SK-N-SH (cell line): ENCODE measurements at places on chromosomes 6 and 20.

DNA sequence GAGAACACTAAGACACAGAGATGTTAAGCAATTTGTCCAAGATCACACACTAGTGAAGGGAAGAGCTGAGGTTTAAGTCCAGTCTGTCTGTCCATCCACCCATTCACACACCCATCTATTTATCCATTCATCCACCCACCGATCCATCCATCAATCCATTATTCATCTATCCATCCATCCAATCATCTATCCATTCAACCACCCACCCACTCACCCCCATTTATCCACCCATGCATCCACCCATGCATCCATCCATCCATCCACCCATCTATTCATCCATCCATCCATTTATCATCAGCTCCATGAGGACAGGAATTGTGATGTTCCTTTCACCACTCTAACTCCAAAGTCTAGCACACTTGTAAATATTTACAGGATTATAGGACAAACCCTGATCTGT, 242.3 kb upstream of the PMEPA1 start:
- DNase-seq, result no peak

DNA sequence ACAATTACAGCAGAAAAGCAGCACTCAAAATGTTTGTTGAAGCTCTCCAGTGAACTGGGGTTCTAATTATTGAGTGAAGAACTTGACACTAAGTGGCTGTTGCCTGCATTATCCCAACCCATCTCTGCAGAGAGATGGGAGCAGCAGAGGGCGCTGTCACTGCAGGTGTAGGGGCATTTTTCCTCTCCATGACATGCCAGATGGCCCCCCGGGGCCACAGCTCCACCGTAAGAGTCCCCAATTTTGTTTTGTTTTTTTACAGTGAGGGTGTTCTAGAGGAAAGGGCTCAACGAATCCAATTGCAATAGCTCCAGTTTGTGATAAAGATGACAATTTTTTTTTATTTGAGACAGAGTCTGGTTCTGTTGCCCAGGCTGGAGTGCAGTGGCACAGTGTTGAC, 1.9 kb upstream of the FUCA2 start:
- peak; percentile 23 for DNase-seq

- no peak for DNase-seq
Measured at GRCh38 chr6:33029328-33030184, 20.2 kb upstream of the HLA-DOA start.

GRCh38 chr6:51105357-51105756, 286.7 kb downstream of the TFAP2B start:
- no peak for DNase-seq

- DNase-seq, result no peak
Measured at GRCh38 chr6:54451516-54451915, 143.3 kb downstream of the TINAG start.

- DNase-seq, result no peak
Measured at GRCh38 chr6:153412519-153412918, 281.4 kb upstream of the RGS17 start.

DNA sequence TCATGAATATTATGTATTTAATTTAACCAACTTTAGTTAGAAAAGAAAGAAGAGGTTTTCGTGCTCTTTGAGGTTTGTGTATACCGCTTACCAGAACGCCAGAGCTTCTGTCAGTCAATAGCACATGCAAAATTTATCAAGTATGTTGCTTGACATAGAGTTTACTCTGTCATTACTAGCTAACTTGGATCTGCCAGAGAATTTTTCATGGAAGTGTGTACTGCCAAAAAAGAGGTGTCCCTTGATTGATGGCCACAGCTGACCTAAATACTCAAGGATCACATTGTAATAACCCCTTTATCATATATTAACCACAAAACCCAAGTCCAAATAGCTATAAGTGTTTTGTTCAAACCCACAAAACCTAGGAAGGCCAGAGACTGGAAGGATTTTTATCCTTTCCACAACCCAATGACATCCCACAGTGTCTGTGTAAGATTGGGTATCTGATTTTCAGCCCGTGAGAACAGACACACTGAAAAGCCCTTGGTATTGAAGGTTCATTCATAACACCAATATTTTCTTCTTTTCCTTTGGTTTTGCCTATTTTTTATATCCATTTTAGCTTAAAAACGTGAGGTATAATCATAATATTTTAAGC, 194.0 kb upstream of the EYA4 start:
- DNase-seq, result no peak

GRCh38 chr20:8805737-8806442, 263.0 kb upstream of the PLCB4 start:
- no peak for DNase-seq

DNA sequence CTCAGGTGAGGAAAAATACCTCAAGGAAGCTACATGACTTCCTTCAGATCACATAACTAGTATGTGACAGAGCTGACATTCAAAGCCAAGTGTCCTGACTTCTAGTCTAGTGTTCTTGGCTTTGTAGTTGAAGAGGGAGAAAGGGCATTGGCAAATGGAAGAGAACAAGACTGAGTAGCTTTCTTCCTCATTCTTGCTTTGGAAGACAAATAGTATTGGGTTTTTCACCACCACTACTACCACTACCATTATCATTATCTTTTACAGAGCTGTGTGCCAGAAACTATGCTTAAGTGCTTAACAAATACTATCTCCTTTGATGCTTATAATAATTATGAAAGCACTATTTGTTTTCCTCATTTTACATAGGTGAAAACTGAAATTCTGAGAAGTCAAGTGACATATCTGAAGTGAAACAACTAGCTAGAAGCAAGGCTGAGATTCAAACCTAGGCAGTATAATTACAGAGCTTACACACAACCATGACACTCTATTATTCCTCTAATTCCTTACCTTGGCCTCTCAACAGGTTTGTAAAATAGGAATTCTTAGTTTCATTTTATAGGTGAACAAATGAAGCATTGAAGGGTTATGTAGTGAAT, 6.8 kb downstream of the ACSS2 start:
- DNase-seq, result no peak

DNA sequence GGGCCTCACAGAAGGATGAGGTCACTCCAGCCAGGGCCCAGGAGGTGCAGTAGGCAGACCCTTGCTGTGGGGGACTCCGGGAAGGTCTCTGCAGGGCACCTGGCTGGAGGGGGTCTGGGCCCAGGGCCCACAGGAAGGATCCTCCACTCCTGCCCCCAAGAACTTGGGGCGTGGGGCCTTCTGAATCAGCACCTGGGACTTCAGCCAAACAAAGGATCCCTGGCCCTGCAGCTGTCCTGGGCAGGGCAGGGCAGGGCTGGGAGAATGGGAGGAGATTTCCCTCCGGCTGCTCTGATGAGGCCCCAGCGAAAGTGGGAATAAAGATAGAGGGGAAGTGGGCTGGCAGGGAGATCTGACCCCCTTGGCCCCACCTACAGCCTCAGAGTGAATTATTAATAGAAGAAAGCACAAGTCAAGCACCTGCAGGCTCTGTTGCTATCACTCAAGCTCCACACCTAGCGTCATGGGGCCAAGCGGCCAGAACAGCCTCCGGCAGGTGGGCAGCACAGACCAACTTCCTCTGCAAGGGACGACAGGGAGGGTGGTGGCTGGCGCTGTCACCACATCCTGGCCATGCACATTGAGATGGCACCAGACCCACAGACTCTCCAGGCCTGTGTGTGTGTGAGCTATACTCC, 61.6 kb upstream of the MRPS10 start:
- no peak for DNase-seq

GRCh38 chr6:4370066-4370465, 234.7 kb upstream of the ECI2 start:
- no peak for DNase-seq

- DNase-seq, result no peak
Measured at GRCh38 chr20:24659835-24660234, 190.4 kb downstream of the SYNDIG1 start.

- DNase-seq, result no peak
Measured at GRCh38 chr6:142280265-142280664, 21.5 kb upstream of the ADGRG6 start.

DNA sequence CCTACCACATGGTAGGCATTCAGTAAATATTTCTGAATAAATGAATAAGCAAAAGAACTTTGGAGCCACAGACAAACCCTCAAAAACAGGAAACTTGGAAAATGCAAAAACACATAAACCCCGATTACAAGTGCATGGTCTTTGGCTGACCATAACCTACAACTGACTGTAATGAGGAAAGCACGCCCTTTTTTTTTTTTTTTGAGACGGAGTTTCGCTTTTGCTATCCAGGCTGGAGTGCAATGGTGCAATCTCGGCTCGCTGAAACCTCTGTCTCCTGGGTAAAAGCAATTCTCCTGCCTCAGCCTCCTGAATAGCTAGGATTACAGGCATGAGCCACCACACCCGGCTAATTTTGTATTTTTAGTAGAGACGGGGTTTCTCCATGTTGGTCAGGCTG, 11.9 kb upstream of the LATS1 start:
- DNase-seq, result no peak

GRCh38 chr6:75483136-75483952, 10.3 kb downstream of the FILIP1 start:
- no peak for DNase-seq

DNA sequence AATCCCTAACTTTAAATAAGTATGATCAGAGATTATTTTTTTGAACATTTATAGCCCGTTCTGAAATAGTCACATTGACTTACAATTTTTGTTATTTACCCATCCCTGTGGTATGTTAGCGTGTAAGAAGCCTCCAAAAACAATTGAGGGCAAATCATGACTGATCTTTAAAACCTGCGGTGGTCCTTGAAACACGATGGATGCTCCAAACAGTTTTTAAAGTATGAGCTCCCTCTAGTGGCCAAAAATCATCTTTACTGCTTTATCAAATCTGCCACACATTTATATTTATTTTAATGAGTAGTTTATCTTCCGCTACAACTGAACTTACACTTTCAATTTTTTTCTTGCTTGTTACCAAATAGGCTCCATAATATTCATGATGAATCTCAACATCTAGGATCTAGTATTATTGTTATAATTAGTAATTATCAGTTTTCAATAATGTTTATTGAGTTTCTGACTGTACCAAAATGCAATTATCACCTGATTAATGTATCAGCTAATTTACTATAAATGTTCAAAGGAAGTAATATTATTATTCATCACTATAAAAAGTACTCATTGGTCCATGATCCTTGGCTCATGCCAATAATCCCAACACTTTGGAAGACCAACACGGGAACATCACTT, 52.2 kb downstream of the MARCKS start:
- peak; percentile 63 for DNase-seq

- DNase-seq, result no peak
Measured at GRCh38 chr6:22328474-22328873, 31.6 kb upstream of the PRL start.

DNA sequence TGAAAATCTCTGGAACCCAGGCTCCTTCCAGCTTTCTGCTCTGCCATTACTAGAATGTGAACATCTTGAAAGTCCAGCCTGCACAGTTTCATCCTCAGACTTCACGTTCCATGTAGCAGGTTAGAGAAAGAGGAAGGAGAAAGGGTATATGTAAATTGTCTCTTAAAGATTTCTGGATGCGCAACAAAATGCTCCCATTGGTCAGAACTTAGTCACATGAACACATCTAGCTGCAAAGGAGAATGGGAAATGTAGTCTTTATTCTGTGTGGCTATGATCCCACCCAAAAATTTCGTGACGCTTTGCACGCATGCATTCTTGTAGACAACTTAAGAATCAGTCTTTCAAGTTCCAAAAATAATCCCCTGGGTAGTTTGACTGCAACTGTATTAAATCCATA, 46.4 kb upstream of the CHD6 start:
- DNase-seq, result peak; percentile 10

- no peak for DNase-seq
Measured at GRCh38 chr6:63611560-63611959, 24.0 kb upstream of the PHF3 start.

DNA sequence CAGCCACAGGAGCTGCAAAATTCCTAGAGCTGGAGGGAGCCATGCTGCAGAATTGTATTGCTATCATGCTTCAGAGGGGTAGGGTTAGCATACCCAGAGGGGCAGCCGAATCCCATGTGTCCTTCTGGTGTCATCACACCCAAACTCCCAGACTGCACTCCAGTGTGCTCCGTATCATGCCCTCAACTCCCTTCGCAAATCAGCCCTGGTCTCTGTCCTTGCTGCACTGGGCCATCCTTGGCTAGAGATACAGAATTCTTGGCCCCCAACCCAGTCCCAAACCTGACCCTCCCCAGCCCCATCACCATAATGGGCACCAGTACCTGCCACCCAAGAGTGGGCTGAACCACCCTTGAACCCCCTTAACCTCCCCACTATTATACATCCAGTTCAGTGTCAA, 138.3 kb downstream of the ANKRD60 start:
- no peak for DNase-seq

GRCh38 chr6:123994891-123995635, 191.4 kb downstream of the NKAIN2 start:
- DNase-seq, result no peak

DNA sequence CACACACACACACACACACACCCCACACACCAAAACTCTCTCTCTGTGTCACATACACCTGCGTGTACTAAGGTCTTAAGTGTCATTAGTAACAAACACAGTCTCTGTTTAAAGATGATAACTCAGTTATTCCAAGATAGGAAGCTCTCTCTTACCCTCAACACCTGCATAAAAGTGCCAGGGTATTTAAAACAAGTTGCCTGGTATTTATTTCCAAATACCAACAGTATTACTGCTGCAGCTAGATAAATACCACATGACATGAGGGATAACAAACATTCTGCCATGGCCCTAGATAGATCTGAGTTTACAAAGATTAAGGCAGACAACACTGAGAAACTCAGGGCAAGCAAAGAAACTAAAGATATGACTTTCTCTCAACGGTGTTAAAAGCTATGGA, 118.5 kb downstream of the SIM1 start:
- DNase-seq, result no peak

GRCh38 chr6:2531426-2532215, 219.1 kb downstream of the MYLK4 start:
- no peak for DNase-seq

DNA sequence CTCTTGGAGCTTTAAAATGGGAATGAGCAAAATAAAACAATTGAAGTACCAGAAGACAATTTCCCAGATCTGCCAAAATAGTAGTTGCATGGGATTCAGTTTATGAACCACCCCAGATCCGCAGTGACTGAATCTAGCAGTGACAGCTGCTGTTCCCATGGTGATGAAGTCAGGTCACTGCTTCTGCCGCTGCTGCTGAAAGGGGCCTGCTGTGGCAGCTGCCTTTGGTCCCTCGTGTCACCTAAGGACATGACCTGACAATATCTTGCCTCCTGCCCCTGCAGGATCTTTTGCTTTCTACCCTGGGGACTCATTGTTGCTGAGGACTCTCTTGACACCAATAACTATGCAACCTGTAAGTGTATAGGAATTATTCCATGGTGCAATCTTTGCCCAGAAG, 34.3 kb upstream of the OGFRL1 start:
- DNase-seq, result peak; percentile 76

DNA sequence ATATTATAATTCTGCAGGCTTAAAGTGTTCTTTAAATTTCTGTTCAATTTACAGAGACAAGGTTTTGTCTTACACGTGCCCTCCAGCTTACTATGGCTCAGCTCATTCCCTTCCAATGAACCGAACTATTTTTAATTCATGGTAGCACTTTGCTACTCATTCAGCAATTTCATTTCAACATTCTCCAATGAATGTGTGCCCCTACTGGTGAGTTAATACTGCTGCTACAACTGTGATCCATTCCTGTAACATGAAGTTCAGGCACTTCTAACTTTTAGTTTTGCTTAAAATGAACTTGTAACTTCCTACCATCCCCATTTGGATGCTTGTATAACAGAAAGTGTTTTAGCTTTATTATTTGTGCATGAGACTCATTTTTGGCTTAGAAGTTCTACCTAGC, 99.7 kb downstream of the F13A1 start:
- no peak for DNase-seq

- DNase-seq, result no peak
Measured at GRCh38 chr6:139996253-139996834, 621.9 kb upstream of the CITED2 start.
